ENCODE measurements at places on chromosomes 1 and 21.

- DNase-seq: peak; percentile 41
These were observed 16.2 kb upstream of the ERICH3 start for GRCh38 chr1:74689621-74690363.

- DNase-seq: no peak
These were observed 9.3 kb upstream of the BTG3 start for GRCh38 chr21:17622018-17622417.

GRCh38 chr1:205294175-205294917 is 27.2 kb downstream of the NUAK2 start:
- peak; percentile 86 for DNase-seq

GRCh38 chr1:231186356-231187115 is 24.7 kb downstream of the TRIM67 start:
- DNase-seq: no peak

- no peak for DNase-seq
These were observed 25.7 kb downstream of the ERG start for GRCh38 chr21:38472412-38473108.

- DNase-seq: no peak
These were observed 13.3 kb downstream of the COL9A2 start for GRCh38 chr1:40303790-40304189.

- no peak for DNase-seq
These were observed 106.3 kb downstream of the PAX7 start for GRCh38 chr1:18736958-18737357.

DNA sequence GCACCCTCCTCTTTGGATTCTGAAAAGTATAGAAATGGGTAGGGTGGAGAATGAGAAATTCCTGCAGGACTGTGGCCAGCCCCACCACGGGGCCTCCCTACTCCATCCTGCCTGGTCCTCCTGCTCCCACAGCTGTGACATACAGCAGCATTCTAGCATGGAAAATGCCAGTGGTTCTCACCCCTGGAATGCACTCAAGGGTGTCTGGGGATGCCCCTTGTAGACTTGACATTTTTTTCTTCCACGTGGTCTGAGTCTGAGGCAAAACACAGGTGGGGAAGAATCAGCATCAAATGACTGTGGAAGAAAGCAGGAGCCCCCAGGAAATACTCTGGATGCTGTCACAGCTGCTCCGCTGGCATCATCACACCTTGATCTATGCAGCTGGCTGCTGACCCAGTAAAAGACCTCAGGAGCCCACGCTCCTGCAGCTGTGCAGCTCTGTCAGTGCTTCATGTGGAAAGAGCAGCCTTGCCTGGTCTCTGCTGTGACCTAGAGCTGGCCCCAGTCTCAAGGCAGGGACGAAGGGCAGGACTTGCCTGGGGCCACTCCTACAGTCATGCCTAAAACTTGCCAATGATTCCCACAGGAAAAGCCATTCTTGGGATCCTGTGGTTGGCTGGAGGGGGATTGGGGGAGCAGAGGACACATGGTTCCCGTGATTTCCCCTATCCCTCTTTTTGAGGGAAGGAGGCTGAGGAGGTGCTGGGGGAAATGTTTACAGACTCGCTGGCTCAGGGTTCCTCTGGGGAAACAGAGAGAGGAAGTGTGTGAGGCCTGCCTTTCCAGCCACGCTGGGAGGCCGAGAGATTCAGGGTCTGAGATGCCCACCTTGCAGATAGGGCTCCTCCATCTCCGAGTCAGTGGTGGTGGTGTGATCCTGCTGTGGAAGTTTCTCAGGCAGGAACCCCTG is 10.8 kb upstream of the A3GALT2 start:
- DNase-seq: no peak

GRCh38 chr1:222654849-222655248 is 37.0 kb downstream of the MIA3 start:
- no peak for DNase-seq

- no peak for DNase-seq
These were observed 926 bp downstream of the POU3F1 start for GRCh38 chr1:38045401-38046332.

DNA sequence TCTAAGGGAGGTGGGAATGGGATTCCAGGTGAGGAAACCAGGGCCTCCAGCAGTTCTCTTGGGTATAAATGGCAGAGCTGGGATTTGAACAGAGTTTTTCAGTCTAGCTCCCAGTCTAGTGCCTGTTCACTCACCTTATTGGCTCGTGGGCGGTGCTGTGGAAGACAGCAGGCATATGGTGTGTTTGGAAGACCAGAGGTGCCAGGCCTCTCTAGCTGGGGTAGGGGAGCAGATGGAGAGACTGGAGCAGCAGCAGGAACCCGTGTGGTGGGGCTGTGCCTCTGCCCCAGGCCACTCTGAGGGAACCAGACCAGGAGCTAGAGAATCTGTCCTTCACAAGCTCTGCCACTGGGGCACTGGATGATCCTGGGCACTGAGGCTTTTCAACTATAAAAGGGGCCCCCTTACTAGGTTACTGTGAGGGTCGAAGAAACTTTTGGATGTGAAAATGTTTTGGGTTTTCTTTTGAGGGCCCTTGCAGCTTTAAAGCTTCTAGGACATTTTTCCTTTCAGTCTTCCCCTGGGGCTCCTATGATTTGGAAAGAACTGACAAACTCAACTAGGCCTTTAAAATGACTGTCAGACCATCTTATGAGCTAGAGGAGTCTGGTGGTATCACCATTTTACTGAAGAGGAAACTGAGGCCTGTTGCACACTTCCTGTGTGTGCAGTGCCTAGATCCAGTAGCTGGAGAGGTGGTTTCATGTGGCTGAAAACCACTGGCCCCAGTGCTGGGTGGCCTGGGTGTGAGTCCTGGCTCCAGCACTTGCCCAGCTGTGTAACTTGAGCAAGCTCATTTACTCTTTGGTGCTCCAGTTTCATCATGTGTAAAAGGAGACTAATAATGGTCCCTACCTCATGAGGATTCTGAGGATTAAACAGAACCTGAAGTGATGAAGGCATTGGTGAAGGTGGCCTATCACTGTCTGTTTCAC is 6.1 kb downstream of the DMRTB1 start:
- DNase-seq: no peak

GRCh38 chr21:33901412-33902288 is 14.0 kb downstream of the ATP5PO start:
- DNase-seq: peak; percentile 45

- no peak for DNase-seq
These were observed 134.0 kb downstream of the NPHP4 start for GRCh38 chr1:5858246-5858645.

GRCh38 chr1:117389284-117389683 is 22.0 kb downstream of the MAN1A2 start:
- DNase-seq: no peak

GRCh38 chr1:16204634-16205333 is 7.7 kb downstream of the ARHGEF19 start:
- no peak for DNase-seq

GRCh38 chr1:40153073-40153770 is 8.0 kb upstream of the RLF start:
- DNase-seq: peak; percentile 25

DNA sequence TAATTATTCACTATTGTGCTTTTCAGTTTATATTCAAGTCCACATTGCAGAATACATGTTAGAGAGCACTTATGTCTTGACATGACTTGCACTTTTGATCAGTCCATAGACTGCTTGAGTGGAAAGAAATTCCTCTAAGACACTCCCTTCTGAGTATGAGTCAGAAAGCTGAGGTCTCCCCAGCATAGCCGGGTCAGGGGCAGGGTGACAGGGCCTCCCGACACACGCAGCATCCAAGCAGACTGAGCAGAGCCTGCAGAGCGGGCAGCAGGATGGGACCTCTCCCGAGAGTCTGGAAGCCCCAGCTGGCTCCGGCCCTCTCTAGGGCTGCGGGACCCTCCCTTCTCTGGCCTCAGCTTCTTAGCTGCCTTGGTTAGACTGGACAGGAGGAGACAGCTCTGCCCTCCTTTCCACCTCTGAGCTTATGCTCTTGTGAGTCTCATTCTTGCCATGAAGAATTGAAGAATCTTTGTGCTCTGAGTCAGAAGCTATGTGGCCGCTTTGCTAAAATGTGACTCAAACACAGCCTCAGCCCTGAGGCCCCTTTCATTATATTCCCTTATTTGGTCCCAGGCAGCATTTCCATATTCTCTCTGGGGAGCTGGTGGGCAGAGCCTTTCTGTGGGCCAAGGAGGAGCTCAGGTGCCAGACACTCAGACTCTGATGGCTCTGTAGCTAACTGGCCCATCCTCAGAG is 11.2 kb upstream of the CAPN2 start:
- peak; percentile 86 for DNase-seq

DNA sequence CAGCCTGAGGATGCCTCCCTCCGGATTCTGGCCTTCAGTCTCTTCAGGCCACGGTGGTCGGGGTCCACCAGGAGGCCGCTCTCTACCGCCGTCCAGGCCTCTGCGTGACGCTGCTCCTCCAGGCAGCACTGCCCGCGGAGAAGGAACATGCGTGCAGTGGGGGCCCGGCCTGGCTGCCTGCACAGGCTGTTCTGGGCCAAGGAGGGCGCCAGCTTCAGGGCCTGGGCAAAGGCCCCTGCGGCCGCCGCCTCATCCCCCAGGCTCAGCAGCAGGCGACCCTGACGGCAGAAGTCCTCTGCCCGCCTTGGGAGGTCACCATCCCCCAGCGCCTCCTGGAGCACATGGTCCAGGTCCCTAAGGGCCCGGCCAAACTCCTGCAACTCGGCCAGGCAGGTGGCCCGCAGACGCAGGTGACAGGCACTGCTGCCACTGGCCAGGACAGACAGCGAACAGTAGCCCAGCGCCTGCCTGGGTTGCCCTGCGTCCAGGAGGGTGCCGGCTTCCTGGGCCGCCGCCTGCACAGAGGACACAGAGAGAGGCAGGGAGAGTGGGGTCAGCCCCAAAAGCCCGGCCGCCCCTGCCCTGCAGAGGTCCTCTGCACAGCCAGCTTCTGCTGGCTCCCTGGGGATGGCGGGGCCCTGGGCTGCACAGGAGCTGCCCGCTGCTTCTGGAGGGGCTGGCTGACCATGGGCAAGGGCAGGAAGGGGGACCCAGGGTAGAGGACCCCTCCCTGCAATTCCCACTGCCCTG is 8.7 kb upstream of the MMEL1 start:
- DNase-seq: no peak

- no peak for DNase-seq
These were observed 692 bp upstream of the RALGPS2 start for GRCh38 chr1:178724376-178724727.

GRCh38 chr1:203038217-203038741 is 12.0 kb downstream of the PPFIA4 start:
- DNase-seq: no peak

GRCh38 chr1:224694969-224695368 is 78.9 kb downstream of the CNIH3 start:
- no peak for DNase-seq

DNA sequence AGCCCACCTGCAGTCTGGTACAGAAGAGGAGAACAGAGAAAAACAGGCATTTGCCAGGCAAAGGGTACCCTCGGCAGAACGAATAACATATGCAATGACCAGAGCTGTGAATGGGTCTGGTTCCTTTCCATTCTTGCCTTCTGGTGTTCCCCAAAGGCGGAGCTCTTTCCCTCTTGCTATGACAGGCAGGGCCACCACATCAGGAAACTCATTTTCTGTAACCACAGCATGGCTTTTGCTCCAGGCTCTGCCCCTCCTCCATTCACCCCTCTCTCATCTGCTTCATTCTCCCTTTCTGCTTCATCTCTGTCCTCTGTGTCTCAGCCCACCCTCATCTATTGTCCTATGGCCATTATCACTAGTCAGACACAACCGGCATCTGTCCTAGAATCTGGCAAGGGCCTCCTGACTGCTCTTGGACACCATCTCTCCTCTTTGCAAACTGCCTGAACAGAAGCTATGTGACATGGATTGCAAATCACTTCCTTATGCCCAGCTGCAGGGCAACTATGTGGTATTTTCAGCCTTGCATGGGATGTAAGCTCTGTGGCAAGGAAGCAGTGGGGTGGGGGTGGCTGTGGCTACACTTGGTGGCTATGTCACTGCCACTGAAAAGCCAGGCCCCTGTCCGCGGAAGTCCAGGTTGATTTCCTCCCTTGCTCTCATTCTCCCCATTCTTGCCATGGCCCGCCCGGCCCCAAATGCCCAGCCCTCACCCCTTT is 78.8 kb upstream of the ABCD3 start:
- DNase-seq: no peak

DNA sequence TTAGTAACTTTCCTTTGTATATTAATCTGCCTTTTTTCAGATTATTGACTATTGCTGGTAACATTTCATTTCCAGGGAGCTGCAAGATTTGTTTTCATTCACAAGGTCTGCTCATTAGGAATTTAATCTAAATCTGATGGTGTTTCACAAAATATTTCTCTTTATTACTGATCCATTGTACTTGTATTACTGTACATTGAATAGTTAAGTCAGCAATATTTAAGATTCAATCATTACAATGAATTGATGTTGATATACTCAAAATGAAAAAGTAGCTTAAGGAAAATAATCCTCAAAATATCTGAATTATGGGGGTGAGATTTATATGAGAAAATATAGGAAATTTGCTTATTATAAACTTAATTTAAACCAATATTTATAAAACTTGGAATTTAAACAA is 308.6 kb upstream of the PBX1 start:
- no peak for DNase-seq

- DNase-seq: peak; percentile 95
These were observed 37.0 kb upstream of the RXRG start for GRCh38 chr1:165481820-165482532.

GRCh38 chr1:248828845-248829244 is 3.1 kb upstream of the SH3BP5L start:
- no peak for DNase-seq

- DNase-seq: no peak
These were observed 79.0 kb upstream of the IFFO2 start for GRCh38 chr1:19035377-19036040.

DNA sequence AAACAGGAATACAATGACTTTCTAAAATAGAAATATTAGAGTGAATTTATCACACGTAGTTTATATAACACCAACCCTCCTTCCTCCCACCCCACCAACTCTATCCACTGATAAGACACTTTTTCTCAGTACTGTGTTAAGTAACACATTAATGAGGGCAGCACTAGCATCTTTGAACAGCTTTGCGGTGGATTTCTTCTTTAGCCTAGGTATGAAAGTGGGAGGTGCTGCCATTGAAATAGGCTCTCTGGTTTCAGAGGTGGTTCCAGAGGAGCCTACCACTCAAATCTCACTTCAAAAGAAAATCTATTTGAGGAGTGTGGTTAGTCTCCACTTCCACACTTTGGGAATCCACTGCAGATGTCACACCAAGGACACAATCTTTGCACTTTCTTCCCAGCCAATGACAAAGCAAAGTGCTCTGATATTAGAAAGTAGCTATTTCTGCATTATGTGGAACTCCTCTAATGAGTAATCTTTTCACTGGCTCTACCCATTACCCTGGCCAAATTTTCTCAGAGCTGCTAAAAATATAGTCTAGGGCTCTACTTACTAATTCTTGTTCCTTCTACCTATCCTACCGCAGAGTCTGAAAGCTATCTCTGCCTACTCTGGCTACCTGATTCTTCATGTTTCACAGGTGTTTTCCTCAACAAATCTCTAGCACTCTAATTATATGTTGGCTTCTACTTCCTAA is 1667.8 kb downstream of the MRPL39 start:
- no peak for DNase-seq

DNA sequence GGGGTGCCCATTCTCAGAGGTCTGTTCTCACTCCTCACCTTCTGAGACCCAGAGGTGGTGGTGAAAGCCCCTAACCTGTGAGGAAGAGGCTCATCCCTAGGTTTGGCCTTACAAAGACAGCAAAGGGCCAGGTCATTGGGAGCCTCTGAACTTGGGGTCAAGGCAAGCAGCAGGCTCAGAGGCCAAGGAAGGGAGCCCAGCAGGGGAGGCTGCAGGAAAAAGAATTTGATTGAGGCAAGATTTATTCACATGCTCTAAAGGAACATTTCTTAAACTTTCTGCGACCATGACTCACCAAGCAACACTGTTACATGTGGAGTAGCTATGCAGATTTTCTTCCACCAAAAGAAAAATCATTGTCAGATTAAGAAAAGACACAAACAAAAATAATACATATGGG is 132.5 kb upstream of the SYT6 start:
- no peak for DNase-seq

GRCh38 chr1:151251656-151252470 is 2.7 kb upstream of the PSMD4 start:
- DNase-seq: peak; percentile 58
